ENCODE measurements at places on chromosomes 3 and 15.

GRCh38 chr15:68775671-68776476, 44.8 kb downstream of the ANP32A start:
- peak; percentile 43 for DNase-seq

DNA sequence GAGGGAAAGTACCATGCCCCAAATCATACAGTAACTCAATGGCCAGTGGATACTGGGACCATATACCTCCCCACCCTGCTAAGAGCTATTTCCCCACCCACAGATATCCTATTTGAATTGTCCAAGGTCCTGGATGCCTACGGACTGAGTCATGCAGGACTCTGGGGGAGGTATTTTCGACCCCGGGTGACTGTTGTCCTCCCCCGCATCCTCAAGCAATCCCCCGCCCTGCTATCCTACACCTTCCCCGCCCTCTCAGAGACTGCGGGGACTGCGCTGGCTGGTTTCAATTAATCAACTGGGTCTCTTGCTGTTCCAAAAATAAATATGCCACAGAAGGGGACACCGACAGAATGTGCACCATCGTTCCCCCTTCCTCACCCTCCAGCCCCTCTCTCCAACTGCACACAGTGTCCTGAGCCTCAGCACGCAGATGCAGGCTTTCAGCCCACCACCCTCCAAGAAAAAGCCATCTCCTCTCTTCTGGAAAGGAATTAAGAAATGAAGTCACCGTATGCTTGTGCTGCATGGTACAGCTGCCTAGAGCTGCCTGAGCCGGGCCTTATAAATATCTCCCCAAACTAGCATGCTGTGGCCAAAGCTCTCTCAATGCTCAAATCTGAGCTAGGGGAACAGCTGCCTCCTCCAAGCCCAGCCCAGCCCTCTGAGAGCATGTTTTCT, 8.1 kb downstream of the CAV3 start:
- peak; percentile 75 for DNase-seq

GRCh38 chr3:26718315-26718714, 95.7 kb downstream of the LRRC3B start:
- DNase-seq, result no peak

GRCh38 chr3:61820306-61820992, 259.1 kb downstream of the PTPRG start:
- no peak for DNase-seq

DNA sequence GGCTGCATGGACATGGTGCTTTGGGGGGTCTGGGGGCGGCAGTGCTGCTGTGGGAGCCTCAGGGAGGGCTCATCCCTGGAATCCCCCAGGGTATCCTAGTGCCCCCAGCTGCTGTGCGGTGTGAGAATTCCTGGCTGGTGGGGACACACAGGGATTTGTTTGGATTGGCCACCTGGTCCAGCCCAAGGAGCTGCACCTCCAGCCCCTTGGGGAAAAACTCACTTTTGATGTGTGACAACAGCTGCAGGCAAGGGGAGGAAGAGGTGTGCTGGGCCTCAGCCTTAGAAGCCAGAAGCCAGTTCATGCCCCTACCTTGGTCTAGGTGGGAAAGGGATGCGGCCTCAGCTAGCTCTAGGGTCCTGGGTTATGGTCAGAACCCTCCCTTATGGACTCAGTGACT, 8.4 kb upstream of the COMMD4 start:
- DNase-seq, result no peak

DNA sequence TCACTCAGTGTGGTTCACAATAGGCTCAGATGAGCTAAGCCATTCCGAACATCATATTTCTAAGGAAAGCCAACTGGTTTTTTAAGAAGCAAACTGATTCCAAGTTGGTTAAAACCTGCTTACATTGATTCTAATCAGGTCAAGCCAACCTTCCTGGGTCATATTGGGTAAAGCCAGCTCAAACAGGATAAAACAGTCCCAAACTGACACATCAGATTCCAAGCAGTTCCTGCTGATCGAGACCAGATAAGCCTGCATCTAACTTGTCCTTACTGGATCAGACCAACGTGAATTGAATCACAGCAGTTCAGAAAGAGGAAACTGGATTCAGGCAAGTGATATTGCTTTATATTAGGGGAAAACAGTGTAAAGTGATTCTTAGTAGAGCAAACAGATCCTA, 18.6 kb upstream of the THSD4 start:
- peak; percentile 33 for DNase-seq

DNA sequence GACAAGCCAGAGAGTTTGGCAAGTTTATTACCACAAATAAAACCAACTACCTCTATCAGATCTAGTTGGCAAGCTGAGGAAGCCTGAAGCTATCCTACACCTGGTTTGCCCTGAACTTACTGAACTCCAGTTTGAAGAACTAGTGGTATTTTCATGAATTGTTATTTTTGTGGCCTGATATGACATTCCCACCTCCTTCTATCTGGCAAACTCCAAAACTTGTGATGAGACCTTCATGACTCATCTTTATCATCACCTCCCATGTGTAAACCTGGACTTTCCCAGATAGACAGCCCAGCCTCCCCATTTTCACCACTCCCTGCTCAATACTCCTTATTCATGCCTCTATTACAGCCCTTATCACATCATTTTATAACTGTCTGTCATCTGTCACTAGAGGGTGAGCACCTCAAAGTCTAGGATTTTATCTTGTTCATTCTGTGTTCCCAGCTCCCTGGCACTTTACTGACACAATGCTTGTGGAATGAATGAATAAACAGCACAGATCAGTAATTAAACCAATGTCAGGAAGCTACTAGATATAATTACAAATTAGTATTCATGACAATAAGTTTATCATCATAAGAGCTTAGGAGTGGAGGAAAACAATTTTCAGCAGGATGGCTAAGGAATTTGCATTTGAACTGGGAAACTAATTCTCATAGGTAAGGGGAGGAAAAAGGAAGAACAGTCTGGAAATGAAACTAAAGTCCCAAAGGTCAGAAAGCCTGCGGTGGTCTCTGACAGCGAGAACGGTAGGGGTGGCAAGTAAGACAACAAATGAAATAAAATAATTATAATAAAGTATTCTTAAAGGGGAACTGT, 13.2 kb upstream of the TRANK1 start:
- peak; percentile 59 for DNase-seq

DNA sequence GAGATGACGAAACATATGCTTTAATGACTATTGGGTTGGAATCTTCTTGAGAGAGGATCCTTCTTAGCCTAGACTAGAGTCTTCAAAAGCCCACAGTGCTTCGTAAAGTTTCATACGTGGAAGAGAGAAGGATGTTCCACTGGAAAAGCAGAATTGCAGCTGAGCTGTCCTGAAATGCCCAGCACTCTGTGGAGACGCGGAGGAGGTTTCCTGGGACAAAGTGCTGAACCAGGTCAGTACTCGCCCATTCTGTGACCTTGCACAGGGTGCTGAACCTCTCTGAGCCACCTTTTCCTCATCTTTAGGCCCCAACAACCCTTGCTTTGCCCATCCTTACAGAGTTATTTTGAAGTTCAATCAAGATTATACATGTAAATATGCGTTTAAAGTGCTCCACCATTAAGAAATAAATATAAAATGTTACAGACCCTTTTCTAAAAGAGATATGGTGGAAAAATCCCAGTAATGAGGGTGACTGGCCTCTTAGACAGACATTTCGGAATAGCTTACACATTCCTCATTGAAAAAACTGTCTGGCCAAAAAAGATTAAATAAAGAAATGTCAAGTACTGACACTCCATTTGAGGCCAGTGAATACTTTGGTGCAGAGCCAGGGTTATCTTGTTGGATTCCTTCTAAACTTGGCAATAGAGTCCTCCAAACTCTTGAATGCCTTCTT, 4.2 kb upstream of the MAGEF1 start:
- peak; percentile 23 for DNase-seq

DNA sequence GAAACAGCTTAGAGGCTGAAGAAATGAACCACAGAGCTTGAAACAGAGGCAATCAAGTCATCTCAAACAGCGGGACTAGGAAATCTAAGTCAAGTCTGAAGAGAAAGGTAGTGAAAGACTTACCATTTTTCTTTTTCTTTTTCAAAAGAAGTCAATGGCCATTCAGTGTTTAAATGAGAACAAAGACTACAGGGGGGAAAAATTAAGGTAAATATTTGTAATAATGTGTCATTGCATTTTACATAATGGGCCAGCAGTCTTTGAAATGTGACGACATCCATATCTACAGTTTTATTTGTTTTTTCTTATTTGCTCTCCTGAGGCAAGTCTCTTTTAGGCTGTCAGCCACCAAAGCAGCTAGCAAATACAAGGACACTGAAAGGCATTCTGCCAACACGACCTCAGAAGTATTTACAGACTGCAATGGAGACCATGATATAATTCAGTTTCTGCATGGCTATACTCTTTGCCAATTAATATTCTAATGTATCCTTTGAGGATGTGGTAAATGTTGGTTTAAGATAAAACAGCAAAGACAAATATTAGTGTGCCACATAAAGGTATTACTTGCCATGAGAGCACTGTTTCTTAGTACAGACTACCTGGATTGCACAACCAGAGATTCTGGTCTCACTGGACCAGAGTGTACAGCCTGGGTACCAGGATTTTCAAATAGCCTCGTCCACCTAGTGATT, 307.0 kb upstream of the THBS1 start:
- DNase-seq, result no peak

DNA sequence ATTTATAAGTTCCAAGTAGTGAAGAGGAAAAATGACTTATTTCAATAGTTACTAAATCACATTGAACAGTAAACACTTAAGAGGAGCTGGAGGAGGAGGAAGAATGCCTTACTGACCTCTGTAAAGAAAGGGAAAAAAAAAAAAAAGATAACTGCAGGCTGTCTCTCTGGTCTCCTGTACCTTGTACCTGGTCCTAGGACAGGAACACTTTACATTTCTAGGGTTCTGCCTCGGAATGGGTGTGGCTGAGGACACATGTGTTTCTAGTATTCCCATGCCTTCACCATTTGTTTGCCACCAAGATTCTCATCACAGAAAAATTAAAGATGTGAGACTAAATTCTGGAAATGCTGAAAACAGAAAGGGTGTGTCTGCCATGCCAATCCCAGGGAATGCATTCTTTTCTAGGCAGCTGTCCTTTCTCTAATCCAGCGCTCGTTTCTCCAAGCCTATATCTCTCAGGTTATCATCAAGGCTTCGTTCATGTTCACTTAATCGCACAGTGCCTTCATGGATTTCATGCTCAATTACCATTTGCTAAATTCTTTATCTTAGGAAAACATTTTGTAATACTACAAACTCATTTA, 1208.3 kb downstream of the OTOL1 start:
- DNase-seq, result no peak

DNA sequence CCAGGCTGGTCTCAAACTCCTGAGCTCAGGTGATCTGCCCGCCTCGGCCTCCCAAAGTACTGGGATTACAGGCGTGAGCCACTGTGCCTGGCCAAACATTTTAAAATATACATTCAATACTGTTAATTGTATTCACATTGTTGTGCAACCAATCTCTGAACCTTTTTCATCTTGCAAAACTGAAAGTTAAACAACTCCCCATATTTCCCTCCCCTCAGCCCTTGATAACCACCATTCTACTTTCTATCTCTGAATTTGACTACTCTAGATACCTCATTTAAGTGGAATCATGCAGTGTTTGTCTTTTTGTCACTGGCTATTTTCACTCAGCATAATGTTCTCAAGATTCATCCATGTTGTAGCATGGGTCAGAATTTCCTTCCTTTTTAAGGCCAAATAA, 30.0 kb downstream of the HMCES start:
- DNase-seq, result no peak

GRCh38 chr3:64343689-64344430, 118.6 kb upstream of the PRICKLE2 start:
- DNase-seq, result peak; percentile 72

GRCh38 chr15:74604983-74605794, 10.4 kb upstream of the CLK3 start:
- DNase-seq, result no peak

GRCh38 chr15:100931143-100931890, 12.2 kb downstream of the LRRK1 start:
- DNase-seq, result no peak

GRCh38 chr3:123724306-123724705, 139.5 kb upstream of the HACD2 start:
- DNase-seq, result no peak

DNA sequence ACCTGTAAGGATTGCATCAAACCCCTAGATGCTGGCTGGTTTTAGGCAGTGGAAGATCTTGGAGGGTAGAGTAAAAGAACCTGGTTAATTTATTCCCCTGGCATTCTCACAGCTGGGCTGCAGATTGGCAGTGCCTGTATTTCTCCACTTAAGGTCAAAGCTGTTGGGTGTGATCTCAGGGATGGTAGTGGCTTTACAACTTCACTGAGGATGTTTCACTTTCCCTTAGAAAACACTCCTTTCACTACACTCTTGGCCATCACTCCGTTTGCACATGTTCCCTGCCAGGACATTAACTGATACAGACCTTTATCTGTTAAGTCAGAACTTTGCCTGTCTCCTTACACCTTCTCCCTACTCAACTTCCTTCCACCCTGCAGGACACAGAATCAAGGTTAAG, 779.1 kb upstream of the SEMA6D start:
- no peak for DNase-seq

DNA sequence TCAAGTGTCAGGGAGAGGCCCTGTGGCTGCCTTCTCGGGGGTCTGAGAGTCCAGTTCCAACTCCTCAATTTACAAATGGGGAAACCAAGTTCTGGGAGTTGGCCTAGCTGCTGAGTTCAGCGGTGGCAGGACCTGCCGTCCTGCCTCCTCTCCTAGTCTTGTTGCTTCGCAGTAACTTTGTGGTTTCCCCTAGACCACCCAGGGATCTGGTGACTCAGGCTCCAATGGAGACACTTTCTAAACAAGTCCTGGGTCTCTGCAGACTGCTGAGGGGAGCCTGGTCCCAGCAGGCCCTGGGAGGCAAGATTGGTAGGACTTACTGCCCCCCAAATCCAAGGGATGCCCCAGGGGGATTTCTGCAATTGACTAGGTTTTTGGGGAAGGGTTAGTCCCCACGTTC, 83.6 kb downstream of the SMAD6 start:
- DNase-seq, result peak; percentile 84

DNA sequence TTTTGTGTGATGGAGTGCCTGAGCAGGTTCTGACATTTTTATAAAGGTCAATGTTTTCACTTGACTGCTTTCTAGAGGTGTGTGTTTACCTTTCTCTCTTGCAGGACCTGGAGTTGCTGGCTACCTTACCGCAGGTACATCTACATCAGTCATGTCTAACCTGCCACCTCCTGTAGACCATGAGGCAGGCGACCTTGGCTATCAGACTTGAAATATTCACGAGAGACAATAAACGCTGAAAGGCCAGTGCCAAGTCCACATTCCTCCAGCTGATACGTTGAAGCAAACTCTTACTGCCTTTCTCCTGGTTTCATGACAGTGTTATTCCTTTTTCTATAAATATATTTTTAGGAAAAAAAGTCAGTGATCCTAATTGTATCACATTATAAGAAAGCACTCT, 59.0 kb upstream of the ACKR4 start:
- no peak for DNase-seq

- no peak for DNase-seq
Measured at GRCh38 chr15:66389859-66390381, 3.2 kb downstream of the MAP2K1 start.

DNA sequence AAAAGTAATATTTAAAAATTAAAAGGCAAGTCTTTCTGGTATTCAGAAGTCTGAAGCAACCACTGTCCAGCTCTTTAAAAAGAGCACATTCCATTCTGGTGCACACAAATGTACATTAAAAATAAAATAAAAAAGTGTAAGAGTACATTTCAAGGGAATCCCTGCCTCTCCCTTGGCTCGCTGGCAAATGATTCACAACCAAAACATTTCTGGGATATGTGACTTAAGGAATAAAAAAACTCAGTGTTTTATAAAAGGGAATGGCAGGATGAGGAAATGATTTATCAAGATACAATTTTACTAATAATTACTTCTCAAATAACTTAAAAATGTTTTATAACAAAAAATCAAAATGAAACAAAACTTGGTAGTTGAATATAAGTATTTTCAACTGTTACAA, 23.8 kb upstream of the ANXA2 start:
- DNase-seq, result peak; percentile 86
